Renal cortex interstitium (tissue), 15 donors: ENCODE measurements at places on chromosomes 1 and 21. TPM values are rescaled to one million over a fixed set of nuclear protein-coding genes. Genes with fewer than 3 reads are reported as not detected.
A peak's percentile ranks its signal among the peaks of the same experiment; 100 is the strongest.

Gene S100A4
- polyA plus RNA-seq: 31.8 TPM

Gene RHEX
- polyA plus RNA-seq: 4.5 TPM

Gene OR6N1
- polyA plus RNA-seq: not detected

Gene DCDC2B
- polyA plus RNA-seq: 2.6 TPM

Gene RNF223
- 0.30 TPM for polyA plus RNA-seq

Gene TMCC2
- polyA plus RNA-seq: 7.2 TPM

Gene OR2AK2
- polyA plus RNA-seq: not detected

Gene SLAMF6
- polyA plus RNA-seq: 0.11 TPM

DNA sequence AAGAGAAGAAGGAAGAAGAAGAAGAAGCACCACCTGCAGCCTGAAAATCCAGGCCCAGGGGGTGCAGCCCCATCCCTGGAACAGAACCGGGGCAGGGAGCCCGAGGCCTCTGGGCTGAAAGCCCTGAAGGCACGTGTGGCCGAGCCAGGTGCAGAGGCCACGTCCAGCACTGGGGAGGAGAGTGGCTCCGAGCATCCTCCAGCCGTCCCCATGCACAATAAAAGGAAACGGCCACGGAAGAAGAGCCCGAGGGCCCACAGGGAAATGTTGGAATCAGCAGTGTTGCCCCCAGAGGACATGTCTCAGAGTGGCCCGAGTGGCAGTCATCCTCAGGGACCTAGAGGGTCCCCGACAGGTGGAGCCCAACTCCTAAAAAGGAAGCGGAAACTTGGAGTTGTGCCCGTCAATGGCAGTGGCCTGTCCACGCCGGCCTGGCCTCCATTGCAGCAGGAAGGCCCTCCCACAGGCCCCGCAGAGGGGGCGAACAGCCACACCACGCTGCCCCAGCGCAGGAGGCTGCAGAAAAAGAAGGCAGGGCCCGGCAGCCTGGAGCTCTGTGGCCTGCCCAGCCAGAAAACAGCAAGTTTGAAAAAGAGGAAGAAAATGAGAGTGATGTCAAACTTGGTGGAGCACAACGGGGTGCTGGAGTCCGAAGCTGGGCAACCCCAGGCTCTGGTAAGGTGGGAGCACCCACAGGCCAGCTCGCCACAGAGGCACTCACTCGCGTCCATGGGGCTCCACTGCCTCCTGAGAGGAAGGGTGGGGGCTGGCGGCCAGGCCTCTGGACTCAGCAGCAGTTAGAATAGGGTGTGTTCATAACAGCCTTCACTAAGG is 28.4 kb downstream of the RRP1B start:
- no peak for DNase-seq

- DNase-seq: peak; percentile 30
Observed at GRCh38 chr1:64471218-64472039, 1.5 kb downstream of the CACHD1 start.

- no peak for DNase-seq
Observed at GRCh38 chr1:223631473-223631872, 34.0 kb downstream of the CAPN8 start.

DNA sequence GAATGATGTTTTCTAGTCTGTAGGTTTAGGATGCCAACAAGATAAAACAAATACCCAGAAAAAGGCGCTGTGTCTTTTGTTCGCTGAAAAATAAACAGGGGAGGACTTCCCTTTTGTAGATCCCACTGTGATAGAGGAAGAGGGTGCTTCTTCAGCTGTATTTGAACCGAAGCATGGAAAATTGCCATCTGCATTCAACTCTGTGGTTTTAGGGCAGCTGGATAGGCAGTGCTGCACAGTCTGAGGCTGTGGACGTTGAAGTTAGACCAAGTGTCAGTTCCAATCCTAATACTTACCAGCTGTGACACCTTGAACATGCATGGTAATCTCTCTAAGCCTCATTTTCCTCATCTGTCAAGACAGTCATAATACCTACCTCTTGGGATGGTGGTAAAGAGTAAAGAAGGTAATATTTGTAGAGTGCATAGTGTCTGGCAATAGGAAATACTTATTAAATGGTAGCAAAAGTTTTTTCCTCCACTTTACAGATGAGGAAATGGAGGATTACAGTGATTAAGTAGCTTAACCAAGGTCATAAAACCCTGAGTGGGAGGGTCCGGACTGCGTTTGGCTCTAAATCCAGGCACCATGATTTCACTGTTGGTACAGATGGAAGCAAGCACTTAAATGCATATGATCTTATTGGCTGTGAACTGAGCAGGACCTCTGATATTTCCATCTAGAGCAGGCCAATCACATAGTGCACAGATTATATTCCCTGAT is 48.5 kb downstream of the UTP25 start:
- DNase-seq: no peak

GRCh38 chr1:110150330-110151174 is at the start of gene SLC6A17:
TSS of gene SLC6A17 (plus strand) at chr1:110150494. CDS start at chr1:110166930, 16,436 bp downstream.
- DNase-seq: no peak

- DNase-seq: peak; percentile 7
Observed at GRCh38 chr1:217747156-217747769, 116.1 kb downstream of the SPATA17 start.

GRCh38 chr1:159338018-159338417 is 35.9 kb downstream of the FCER1A start:
- no peak for DNase-seq

DNA sequence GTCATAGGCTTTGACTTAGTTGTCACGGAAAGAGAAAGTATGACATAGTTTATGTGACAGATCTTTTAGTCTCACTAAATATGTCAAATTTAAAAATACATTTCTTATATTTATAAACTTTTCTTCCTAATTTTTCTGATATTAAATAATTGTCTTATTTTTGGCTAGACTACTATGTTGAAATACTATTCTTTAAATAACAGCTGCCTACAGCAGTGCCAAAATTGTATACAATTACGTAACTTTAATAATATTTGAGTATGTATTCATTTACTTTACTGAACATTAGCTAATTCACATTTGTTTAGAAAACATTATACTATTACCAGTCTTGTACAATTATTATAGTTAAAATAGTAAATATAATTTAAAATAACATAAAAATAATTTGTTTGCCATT is 137.4 kb downstream of the ADGRL4 start:
- no peak for DNase-seq

DNA sequence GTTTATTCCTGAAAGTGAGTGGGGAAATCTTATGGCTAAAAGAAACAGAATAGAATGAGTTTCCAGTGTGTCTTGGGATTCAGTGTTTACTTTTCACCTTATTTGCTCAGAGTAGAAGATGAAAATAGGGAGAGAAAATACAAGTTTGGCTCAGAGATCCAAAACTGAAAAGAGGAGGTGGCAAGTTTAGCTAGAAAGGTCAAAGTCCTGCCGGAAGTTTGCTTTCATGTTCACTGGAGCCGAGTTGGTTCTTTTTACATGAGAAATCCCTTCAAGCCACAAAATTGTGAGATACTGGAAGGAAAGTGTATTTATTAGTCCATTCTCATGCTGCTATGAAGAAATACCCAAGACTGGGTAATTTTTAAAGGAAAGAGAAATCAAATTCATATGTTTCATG is 604.6 kb downstream of the MRPL39 start:
- DNase-seq: no peak

GRCh38 chr1:52542085-52542688 is 10.7 kb downstream of the TUT4 start:
- no peak for DNase-seq

DNA sequence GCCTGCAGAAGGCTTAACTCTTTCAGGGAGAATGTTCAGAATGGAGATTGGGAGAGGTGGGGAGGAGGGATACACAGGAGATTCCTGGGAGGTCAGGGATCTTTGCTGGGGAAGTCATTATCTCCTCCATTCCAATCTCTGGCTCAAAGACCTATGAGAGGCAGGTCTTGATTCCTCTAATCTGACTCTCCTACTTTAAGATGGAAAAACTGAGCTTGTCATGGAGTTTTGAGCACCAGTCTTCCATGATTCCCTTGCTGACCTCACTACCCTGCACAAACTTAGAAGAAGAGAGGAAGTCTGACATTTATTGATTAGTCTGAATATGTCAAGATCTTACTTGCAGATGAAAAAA is 41.5 kb upstream of the SYNC start:
- no peak for DNase-seq

GRCh38 chr1:204036882-204037655 is 35.8 kb upstream of the SOX13 start:
- no peak for DNase-seq

DNA sequence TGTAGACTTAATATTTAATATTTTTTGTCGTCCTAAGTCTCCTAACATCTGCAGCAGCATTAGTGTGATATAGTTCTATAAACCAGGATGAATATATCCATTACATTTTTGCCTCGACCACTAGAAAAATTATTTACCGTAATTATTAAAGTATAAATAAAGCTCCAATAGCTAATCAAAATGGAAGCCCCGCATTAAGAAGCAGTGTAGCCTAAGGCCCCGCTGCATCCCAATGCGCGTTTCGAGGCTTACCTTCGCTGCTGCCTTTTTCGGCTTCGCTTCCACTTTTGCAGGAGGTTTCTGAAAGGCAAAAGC is 891 bp downstream of the HMGN1 start:
- no peak for DNase-seq

DNA sequence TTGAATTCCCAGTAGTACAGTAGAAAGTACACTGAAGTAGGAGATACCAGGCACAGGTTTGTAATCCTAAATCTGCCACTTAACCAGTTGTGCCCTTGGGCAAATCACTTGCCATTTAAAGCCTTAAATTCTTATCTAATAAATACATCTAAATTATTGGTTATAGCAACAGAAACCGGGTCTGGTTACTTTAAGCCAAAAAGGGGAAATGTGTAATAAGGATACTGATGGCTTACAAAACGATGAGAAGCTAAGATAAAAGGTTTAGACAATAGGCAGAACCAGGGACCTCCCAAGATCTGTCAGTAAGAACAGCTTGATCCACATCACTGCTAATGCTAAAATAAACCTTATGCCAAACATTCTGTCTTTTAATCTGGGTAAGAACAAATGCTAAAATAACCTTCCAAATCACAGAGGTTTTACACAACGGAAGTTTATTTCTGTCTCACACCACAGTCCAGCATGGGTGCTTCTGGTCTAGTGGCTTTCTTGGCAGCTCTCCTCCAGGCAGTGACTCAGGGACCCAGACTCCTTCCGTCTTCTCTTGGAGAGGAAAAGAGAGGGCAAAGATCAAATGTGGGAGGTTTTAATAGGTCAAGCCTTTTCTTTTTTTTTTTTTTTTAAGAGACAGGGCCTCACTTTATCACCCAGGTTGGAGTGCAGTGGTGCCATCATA is 16.5 kb upstream of the ZMYM1 start:
- DNase-seq: no peak

- DNase-seq: no peak
Observed at GRCh38 chr1:202697038-202697437, 13.2 kb downstream of the SYT2 start.
